ENCODE measurements at places on chromosomes 7 and 10.

DNA sequence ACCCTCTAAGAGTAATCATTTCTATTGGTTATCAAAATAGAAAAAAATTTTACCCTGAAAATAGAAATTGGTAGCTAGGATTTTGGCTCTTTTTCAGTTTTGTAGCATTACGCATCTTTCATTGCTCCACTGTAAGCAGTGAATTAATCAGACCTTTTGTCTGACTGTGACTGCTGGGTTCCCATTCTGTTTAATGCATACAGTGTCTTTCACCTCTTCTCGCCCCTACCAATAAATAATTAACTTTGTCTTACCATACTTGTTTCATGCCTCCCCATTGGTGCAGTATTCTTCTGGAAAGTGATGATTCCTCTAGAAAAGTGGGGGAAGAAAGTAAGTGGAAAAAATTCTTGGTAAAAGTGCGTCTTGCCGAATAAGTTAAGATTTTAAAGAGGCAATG, 73.2 kb downstream of the AP3M1 start:
- no peak for DNase-seq

DNA sequence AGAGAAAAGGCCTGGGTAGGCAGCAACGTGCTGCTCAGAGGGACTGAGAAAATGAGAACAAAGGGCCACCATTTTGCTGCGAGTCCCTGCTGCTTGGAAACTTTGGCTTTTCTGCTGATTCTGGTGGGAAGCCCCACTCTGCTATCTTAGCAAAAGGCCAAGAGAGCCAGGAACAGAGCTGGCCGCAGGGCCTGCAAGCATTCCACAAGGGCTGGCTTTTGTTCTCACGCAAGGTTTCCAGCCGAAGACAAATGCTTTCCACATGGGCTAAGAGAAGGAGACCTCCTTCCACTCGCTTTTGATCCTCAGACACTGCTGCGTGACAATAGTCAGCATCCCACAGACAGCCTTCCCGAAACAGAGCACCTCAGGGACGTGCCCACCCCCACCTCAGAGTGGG, 163.1 kb downstream of the ARHGAP12 start:
- no peak for DNase-seq

GRCh38 chr7:29274146-29275017, 79.8 kb downstream of the CHN2 start:
- no peak for DNase-seq

DNA sequence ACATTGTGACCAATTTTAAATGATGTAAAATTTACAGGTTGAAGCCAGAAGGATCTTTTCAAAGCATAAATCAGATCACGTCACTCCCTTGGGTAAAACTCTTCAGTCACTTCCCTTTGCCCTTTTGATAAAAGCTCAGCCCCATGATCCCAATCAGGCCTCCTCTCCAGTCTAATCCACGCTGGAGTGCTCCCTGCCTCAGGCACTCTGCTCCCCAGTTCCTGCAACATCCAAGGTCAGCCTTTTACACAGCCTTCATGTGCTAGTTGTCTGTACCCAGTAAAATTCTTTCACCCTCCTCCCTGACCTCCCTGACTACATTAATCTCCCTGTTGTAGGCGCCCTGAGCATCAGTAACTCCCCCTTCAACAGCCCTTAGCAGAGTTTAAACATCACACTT, 14.1 kb downstream of the ELMO1 start:
- DNase-seq, result no peak

DNA sequence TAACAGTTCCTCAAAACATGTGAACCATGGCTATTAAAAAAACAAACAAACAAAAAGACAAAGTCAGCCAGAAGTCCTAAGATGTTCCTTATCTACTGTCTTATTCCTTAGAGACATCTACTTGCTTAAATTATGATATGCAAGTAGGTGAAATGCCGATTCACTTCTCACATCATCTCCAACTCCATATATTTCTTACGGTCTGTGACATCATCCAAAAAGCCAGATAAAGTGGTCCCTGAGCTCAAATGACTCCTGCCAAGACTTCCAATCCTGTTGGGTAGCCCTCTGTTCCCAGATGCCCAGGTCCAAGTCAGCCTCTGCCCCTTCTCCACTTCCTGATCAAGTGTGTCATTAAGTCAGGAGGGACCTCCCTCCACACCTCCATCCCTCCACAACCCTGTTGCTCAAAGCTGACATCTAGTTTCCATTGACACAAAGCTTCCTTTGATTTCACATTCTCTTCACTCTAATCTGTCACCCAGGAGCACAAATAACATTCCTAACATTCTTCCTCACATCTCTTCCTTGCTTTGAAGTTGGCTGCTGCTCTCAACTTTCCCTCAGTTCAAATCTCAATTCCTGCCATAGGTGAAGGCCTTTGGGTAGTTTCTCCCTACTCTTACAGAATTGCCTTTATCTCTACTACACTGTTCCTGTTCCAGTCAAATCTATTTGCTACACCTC, 56.1 kb upstream of the PDLIM1 start:
- no peak for DNase-seq

- DNase-seq, result no peak
Measured at GRCh38 chr10:9910446-9910845, 1107.2 kb upstream of the CELF2 start.
